ENCODE measurements at places on chromosomes 6 and 20.

DNA sequence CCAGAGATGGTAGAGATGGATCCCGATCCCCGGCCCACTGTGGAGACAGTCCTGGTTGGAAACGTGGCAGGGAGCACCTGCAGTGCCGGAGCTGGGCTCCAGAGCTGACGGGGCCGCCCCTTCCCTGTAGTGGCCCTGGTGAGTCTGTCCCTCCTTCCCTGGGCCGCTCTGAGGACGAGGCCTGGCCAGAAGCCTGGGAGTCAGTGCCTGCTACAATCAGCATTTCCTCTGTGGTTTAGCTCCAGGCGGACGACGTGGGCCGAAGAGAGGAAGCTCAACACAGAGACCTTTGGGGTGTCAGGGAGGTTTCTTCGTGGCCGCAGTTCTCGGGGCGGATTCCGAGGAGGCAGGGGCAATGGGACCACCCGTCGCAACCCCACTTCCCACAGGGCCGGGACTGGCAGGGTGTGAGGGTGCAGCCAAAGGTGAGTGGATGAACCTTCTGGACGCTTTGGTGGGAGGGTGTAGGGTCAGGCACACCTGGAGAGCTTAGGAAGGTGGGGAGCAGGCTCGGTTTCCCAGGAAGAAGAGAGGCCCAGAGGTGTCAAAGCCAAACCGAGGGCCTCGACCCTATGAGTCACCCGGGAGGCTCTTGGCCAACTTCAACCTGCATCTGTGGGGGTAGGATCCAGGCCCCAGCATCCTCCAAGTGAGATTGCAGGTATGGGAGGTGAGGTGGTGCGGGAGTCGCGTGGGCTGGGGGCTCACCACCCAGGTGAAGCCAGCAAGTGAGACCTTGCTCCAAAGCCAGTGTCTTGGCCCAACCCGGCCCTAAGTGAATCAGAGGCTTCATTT is 9.9 kb downstream of the PSMA7 start:
- no peak for DNase-seq

- no peak for DNase-seq
Measured at GRCh38 chr6:101396548-101397173, 3.2 kb downstream of the GRIK2 start.

DNA sequence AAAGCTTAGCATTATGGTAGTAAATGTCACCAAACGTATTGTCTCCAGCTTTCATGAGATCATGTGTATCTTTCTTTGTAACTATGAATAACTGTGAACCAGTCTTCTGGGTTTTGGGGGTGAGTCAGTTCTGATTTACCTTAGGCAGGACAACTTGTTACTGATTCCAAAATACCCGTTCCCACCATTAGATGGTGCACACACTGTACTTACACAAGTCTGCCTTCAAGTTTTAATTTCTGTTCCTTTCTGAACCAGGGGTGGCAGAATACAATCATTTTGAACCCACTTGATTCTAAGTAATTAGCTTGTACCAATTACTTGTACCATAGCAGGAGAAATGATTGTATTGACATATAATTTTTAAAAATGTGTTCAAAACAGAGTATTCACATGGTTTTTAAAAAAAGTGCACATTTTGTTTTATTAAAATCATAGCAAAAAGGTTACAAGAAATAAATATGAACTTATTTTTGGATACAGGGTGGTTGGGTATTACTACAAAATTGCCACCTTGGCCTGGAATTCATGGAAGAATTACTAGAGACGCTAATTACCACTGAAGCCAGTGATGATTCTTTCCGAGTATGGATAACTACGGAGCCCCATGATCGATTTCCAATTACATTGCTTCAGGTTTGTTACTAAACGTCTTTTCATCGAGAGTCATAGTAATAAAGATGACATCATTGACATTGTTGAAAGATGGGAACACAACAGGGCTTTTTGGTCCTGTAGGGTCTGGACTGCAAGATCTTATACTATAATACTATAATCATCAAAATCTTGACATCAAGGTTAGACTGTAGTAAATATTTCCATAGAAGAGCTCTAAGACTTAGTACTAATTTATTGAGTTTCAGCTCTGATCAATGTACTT is 75.2 kb upstream of the GLP1R start:
- no peak for DNase-seq

DNA sequence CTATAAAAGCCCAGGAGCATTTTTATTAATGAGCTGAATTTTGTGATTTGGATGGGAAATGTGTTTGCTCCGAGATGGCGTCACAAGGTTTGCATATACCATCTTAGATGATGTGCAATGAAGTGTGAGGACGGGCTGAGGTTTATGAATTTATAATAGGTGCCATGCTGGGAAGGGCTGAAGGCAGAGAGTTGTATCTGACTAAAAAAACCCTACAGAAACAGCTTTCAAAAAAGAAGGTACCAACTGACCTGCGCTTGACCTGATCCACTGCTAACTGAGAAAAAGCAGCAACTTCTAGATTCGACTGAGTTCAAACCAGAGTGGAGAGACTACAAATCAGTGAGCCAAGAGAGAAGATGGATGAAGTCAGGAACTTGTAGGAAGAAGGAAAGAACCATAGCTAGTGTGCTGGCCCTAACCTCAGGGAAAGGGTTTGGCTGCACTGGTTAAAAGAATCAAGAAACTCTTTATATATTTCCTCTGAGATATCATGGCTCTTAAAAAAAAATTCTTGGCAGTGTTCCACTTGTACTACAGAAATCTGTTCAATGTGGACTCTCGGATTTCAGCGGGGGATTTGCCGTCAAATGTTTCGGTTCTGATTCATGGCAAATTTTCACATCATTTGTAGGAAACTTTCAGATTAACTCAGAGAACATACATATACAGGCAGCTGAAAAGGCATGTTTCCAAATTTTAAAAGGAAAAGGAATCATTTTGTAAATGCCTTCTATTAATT is 56.5 kb upstream of the HDGFL1 start:
- DNase-seq = no peak

- no peak for DNase-seq
Measured at GRCh38 chr20:17952692-17953684, 15.6 kb downstream of the SNX5 start.

DNA sequence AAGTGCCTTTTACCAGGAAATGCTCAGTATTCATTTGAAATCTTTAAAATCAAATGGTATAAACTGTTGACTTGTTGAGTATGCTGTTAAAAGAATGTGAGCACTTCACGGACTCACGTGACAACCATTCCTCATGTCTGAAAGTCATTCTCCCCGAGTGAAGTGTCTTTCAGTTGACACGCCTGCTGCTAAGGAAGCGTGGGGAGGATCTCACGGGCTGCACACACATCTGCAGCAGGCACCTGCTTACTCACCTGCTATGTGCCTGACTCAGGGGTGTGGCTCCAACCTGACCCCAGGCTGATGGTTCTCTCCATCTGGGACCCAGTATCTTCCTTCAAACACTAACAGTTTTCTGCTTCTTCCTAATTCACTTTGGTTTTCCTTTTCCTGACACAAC is 32.7 kb downstream of the WDR27 start:
- DNase-seq = no peak

DNA sequence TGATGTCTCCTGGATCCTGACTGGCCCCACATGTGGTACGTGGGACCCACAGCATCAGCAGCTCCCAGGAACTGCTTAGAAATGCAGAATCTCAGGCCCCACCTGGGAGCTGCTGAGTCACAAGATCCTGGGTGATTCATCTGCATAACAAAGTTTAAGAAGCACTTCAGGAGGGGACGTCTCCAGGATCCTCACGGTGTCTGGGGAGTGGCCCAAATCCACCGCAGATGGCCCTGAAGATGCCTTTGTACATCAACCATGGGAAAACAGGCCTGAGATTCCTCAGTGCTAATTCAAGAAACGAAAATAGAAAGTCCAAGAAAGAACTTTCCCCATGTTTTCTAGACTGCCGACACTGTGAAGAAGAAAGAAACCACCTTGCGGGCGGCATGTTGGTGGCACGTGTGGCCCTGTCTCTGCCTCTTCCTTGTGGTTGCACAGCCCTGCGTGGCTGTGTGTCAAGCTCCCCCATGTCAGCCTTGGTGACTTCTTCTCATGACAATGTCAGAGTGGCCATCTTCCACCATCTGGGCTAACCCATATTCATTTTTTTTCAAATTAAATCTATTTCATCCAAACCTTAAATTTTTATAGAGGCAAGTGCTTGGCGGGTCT is 26.1 kb downstream of the RRBP1 start:
- DNase-seq = no peak

- no peak for DNase-seq
Measured at GRCh38 chr6:40413239-40413638, 173.9 kb downstream of the LRFN2 start.

DNA sequence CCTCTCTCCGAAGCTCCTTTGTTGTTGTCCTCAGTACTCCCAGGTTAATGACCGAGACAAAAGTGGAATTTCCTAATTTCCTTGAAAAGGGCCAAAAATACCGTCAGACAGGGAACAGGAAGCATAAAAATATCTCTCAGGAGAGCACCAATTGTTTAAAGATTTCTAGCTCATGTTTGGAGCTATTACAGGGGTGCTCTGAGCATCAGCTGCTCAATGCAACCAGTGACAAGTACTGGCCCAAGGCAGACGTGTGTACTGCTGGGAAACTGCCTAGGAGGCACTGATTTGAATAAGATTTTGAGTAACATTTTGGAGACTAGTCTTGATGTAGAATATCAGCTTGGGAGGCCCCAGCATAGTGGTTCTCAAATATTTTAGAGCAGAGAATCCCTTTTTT is 17.3 kb downstream of the LAMA4 start:
- DNase-seq = no peak

GRCh38 chr6:112622036-112622435 is 274.9 kb downstream of the RFPL4B start:
- no peak for DNase-seq

DNA sequence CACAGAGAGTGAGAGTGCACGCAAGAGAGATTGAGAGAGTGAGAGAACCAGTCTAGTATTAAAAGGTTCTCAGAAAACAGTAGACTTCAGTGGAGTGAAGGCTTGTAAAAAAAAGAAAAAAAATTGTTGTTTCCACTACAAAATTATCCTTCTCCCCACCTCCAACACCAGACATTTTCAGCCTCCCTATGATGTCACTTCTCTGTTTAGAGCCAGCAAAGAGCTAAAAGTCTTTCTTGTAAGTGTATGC is 77.8 kb downstream of the BACH2 start:
- no peak for DNase-seq

DNA sequence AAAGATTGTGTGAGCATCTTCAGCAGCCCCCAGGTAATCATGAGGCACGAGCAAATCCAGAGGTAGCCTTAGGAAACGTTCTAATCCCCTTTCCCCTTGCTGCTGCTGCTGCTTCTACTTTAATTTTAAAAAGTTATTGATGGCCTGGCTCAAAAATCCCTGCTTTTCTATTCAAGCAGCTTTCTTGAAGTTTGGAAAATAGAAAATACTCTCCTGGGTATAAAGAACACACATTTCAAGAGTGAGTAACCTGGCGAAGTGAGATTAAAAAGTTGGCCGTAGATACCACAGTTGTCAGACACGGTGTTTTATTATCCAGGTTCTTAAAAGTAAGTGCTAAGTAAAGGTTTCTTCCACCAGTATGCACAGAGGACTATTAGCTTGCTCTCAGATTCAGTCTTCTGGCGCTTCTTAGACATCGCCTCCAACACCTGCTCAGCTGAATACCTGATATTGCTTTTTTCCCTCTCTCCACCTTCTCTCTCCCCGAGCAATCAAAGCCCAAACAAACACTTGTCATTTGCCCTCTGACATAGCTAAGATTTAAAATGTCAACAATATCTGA is 150.7 kb downstream of the EDN3 start:
- no peak for DNase-seq

DNA sequence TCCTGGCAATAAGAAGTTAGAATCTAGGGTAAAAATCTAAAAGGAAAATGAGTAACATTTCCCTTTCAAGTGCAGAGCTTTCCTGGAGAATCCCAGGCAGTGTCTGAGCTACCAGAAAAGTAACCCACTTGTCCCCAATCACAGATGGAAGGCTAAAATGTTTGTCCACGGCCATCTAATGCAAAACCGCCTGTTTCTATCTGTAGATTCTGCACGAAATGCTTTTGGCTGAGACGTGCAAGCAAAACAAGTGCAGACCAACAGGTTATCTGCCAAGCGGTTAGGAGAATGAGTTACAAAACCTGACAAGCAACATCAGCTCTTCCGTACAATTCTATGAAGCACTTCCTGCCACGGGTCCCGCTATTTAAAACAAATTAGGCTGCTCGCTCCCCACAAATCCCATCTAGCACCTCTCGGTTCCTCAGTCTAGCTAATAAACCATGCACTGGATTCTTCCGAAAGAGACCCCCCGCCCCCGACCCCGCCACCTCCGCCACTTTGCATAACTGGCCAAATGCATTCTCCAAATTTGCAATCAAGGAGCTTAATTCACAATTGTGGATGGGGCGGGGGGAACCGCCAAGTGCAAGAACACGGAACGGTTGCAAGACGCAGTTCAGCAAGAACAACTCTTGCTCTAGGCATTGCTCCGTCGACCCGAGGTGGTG is 1.4 kb downstream of the ELOVL5 start:
- DNase-seq = peak; percentile 65

DNA sequence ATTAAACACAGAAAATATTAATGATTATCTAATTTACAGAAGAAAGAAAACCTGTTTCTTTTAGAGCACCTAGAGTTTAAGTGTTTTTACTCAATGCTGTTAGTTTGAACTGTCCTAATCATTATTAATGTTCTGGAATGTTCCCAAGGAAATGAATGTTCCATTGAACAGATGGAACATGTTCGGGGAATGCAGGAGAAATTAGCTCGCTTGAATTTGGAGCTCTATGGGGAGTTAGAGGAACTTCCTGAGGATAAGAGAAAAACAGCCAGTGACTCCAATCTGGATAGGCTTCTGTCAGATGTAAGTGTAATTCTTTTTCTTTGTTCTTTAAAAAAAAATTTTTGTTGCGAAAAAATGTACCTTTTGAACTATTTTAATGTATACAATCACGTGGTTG is 10.8 kb upstream of the ECT2L start:
- DNase-seq = no peak

GRCh38 chr6:2765896-2766766 is 938 bp downstream of the WRNIP1 start:
- peak; percentile 51 for DNase-seq

GRCh38 chr6:52984247-52984646 is 10.8 kb downstream of the GSTA4 start:
- peak; percentile 42 for DNase-seq

GRCh38 chr6:46104209-46104608 is 25.6 kb upstream of the ENPP4 start:
- DNase-seq = no peak

DNA sequence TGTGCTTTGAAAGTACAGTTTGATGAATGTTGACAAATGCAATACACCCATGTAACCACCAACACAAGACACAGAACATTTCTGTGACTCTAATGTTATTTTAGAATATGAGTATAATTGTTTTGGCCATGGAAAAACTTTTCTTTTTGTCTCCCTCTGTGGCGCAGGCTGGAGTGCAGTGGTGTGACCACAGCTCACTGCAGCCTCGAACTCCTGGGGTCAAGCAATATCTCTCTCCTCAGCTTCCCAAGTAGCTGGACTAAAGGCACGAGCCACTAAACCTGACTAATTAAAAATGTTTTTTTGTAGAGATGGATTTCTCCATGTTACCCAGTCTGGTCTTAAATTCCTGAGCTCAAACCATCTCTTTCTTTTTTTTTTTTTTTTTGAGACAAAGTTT is 20.3 kb upstream of the BCAS4 start:
- no peak for DNase-seq

- no peak for DNase-seq
Measured at GRCh38 chr6:51028276-51028675, 209.6 kb downstream of the TFAP2B start.

GRCh38 chr6:110246378-110246777 is 66.2 kb downstream of the CDC40 start:
- DNase-seq = no peak
